NCI-H2081 treated with DMSO at 0.1 percent for 48 hours (cell line): ENCODE measurements at places on chromosomes 12 and 14.

GRCh38 chr12:118357257-118358007 lies 15.3 kb downstream of the TAOK3 start:
- DNase-seq = no peak

DNA sequence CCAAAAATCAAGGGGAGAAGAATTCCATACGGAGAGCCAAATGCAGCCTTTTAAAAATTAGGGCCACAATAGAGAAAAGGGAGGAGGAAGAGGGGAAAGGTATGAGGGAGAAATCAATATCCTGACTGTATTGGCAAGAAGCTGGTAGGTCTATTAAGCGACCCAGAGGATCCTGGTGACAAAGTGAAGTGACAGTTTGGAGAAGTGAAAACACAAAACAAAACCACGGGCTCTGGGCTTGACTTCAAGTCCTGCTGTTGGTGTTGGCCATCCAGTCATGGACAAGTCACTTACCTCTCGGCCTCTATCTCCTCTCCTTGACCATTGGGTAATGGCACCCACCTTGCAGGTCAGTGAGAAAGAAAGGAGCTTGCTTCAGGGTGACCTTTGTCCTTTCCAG lies 47.0 kb upstream of the KCNA5 start:
- DNase-seq = no peak

DNA sequence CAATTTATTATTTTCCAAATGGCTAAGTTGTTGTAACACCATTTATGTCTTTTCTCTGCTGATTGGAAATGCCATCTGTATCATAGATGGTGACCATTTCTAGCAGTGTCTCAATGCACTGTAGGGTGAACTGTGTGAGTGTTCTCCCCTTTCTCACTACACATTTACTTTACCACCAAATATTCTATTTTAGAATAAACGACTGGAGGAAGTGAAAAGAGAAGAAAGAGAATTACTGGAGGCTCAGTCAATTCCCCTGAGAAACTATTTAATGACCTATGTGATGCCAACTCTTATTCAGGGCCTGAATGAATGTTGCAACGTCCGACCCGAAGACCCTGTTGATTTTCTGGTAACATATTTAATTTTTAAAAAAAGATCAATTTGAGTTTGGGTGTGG lies 15.5 kb upstream of the PAPOLA start:
- no peak for DNase-seq

GRCh38 chr14:95071649-95072280 lies 85.6 kb downstream of the DICER1 start:
- DNase-seq = no peak
